Activated T-helper 17 cell treated with anti-CD3 and anti-CD28 coated beads, Interleukin-2, amount 50 U/mL, for 72 hours (primary cell): ENCODE measurements at places on chromosomes 5 and 9.
A peak's percentile ranks its signal among the peaks of the same experiment; 100 is the strongest.

DNA sequence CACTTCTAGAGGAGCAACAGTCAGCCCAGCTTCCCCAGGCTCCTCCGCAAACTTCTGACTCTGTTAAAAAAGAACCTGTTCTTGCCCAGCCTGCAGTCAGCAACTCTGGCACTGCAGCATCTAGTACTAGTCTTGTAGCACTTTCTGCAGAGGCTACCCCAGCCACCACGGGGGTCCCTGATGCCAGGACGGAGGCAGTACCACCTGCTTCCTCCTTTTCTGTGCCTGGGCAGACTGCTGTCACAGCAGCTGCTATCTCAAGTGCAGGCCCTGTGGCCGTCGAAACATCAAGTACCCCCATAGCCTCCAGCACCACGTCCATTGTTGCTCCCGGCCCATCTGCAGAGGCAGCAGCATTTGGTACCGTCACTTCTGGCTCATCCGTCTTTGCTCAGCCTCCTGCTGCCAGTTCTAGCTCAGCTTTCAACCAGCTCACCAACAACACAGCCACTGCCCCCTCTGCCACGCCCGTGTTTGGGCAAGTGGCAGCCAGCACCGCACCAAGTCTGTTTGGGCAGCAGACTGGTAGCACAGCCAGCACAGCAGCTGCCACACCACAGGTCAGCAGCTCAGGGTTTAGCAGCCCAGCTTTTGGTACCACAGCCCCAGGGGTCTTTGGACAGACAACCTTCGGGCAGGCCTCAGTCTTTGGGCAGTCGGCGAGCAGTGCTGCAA is 72.8 kb downstream of the NUP214 start:
- no peak for ATAC-seq

GRCh38 chr9:95171001-95171400 is 146.5 kb downstream of the FANCC start:
- peak; percentile 79 for ATAC-seq

DNA sequence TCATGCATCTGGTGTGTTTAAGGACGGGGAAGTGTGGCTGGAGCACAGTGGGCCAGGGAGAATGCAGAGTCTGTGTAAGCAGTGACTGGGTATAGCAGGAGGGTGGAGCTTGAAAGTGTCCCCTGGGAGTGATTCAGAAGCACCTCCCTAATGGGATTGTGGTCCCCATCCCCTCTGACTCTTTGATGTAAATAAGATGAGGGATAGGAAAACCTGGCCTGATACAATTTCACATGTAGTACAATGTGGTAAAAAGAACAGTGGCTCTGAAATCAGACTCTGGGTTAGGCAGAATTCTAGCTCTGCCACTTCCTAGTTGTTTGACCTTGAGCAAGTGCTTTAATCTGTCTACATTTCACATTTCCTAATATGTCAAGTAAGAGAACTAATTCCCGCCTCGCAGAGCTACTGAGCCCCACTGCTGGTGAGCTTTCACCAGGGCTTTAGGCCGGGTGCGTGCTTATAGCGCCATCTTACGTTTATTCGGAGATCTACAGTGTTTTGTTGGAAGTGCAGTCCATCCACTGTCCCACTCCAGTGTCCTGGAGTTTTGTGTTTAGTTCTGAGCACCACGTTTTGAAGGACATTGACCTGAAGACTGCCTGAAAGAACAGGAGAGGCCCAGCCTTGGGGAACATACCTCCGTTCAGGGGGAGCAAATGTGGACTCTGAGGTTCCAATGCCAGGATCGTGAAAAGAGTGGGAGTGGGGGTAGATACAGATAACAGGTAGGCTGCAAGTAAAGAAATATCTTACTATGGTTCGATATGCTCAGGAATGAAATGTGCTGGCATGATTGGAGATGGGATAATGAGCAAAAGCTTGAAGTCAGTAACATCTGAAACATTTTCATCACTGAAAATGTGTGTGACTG is 51.2 kb upstream of the TESK1 start:
- peak; percentile 77 for ATAC-seq

GRCh38 chr9:94779031-94779430 is 52.5 kb downstream of the AOPEP start:
- ATAC-seq, result no peak

DNA sequence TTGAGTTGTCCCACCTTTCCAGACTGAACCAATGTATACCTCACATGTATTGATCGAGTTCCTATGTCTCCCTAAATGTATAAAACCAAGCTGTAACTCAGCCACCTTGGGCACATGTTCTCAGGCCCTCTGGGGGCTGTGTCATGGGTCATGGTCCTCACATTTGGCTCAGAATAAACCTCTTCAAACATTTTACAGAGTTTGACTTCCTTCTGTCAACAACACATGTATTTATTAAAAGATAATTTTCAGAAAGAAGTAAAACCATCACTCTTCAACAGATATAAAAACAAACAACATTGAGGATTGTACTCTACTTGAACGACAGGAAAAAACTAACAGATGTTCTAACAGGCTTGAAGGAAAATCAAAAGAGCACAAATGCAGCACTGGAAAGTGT is 4.5 kb downstream of the CMBL start:
- no peak for ATAC-seq
